ENCODE measurements at places on chromosomes 11 and 22.

- no peak for DNase-seq
Observed at GRCh38 chr11:20559523-20560300, 39.7 kb upstream of the SLC6A5 start.

DNA sequence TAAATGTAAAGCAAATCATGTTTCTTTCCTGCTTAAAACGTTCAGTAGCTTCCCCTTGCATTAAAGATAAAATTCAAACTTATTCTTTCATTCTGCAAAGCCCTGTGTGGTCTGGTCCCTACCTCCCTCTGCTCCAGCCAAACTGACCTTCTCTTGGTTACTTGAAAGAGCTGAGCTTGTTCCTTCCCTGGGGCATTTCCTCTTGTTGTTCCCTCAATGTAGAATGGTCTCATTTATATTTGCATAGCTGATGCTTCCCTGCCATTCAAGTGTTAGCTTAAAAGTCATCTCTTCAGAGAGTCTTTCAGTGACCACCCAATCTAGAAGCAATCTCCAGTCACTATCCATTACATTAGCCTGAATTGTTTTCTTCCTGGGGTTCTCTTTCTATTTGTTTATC is 1618.5 kb upstream of the TENM4 start:
- no peak for DNase-seq

DNA sequence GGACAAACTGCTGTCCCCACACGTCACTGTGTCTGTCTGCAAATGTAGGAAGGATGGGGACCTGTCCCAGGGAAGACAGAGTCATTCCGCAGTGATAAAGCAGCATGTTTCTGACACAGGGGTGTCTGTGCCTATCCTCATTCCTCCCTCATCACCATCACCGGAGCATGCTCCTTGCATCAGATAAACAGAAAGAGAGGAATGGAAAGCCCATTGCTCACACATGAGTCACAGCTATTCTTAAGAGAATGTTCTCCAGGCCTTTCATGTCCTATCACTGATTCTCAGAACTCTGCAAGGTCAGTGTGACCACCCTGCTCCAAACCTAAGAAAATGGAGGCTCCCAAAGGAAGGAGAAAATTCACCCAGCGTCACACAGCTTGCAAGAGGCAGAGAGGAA is 38.9 kb downstream of the ZNF195 start:
- DNase-seq: no peak

DNA sequence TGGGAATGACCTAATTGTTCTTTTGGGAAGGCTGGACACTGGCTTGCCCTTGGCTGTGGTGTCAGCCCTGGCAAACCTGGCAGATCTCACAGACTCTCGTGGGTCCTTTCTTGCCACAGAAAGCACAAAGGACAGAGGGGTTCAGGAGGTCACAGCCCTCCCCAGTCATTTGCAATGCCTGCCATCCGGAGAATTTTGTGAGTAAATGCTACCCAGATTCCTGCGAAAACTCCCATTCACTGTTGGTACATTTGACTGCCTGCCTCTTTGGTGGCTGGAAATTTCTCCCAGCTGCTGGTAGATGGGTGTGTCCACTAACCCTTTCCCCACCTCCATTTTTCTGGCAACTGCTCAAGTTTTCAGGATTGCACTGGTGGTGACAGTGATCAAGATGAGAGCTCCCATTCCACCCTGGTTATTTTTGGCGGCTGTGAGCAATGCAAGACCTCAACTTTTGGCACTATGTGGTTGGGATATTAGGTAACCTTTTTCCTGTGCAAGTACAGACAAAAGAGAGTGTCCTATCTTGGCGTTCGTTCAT is 155.7 kb downstream of the NAV2 start:
- no peak for DNase-seq

GRCh38 chr22:47322854-47323253 is 560.4 kb downstream of the TBC1D22A start:
- no peak for DNase-seq

DNA sequence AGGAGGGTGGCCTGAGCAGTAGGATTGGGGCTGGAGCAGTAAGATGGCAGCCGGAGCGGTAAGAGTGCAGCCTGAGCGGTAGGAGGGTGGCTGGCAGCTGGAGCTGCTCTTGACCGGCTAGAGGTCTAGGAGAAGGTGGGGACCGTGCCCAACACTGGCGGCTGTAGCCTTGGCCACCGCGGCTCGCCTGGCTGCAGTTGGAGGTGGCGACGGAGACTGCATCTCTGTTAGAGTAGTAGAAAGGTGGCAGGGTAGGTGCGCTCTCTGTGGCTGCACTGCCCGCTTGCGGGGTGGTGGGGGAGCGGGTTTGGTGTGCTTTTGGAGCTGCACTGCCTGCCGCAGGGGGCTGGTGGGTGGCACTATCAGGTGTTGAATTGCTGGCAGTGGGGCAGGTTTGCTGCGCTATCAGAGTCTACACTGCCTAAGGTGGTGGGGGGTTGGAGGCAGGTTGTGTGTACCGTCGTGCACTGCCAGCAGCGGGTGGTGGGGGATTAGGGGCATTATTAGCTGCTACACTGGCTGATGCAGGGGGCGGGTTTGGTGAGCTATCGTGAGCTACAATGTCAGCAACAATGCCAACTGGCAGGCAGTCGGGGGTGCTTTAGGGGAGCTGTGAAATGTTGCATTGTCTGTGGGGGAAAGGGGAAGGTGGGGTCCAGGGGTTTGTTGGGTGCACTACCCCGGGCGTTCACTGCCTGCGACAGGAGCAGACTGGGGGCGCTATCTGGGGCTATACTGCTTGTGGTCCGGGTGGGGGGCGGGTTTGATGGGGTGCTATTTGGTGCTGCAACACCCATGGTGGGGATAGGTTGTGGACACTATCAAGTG is 4461.3 kb upstream of the OR11H1 start:
- DNase-seq: no peak

- no peak for DNase-seq
Observed at GRCh38 chr11:111635706-111636045, 33.4 kb downstream of the SIK2 start.

DNA sequence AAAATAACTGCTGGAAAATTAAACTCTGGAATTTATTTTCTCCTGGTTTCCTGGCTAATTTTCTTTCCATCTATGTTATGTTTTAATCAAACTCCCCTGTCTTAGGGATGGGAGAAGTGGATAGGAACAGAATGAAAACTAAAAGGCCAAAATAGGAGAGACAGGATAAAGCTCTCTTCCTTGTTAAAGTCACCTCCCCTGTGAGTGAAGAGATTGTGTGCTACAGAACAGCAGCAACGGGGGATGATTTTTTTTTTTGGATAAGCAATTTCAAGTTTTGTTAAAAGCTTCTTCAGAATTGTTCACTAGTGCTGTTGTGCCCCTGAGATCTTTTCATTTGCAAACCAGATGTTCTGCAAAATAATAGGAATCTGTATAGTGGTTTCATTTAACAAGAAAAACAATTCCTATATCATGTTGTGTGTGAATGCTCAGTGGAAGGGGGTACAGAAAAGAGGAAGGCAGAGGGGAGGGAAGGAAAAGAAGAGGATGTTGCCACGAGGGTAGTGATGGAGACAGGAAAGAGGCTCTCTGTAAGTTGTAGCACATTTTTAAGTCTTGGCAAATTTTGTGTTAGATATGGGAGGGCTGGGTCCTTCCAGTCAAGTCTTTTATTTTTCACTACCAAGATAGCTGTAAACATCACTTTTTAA is 301.2 kb downstream of the CADM1 start:
- no peak for DNase-seq

GRCh38 chr22:32758866-32759385 is 42.6 kb upstream of the TIMP3 start:
- no peak for DNase-seq

DNA sequence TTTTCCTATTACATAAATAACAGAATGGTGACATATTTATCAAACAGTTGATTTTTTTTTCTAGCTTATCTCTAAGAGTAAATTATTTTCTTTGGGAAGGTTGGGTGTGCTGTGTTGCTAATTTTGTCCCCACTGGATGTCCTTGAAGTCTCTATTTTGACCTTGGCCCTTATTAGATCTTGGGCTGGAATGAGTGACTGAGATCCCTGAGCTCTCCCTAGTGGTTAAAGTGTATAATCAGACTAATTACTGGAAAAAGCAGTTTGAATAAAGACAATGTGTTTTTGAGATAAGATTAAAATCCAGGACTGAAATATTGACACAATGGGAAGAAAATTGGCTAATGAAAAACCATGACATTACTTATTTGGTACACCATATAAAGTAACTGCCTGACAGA is 56.1 kb downstream of the AASDHPPT start:
- no peak for DNase-seq

DNA sequence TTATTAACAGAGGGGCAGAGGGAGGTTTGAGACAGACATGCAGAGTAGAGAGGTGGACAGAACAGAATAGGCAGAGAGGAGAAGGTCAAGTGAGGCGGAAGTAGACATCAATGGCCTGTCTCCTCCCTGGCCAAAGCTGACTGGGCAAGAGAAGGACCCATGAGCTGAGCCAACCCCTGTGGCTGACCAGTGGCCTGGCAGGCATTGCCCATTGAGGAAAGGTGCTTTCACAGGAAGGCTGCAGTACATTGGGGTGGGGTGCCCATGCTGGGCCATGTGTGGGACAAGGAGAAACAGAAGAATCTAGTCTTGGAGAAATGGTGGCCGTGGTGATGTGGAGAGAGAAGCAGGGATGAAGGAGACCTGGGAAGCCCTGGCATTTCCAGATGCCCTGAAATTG is 76.0 kb downstream of the MYEOV start:
- DNase-seq: no peak

DNA sequence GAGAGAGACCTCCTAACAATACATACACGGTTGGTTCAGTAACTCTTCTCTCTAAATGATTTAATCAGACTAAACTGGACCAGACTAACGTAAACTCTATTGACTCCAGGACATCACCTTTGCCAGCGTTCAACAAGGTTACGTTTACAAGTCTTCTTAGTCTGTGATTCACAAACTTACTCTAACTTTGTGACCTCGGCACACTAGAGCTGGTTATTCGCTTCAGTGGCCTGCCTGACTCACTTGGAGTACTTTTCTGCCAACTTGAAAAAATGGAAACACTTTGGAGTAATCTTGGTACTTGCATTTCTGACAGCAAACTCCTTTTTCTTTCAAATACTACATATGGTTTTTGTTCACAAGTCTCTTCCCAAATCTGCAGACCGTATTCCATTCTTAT is 26.2 kb downstream of the MTMR2 start:
- DNase-seq: no peak

GRCh38 chr11:46307785-46308341 is 30.4 kb downstream of the CREB3L1 start:
- no peak for DNase-seq

DNA sequence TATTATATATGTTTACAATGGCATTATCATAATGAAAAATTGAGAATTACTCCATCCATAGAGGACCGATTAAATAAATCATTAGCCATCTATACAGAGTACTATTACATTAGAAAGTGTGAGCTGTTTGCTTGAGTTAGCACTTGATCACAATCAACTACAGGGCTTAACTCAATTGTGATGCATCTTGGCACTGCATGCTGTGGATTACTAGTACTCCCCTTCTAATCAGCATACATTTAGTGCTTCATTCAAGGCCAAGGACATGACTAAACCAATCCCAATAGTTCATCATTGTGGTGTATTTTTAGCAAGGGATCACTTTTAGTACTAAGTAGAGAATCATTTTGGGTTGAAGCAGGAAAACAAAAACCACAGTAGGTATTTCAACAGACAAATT is 23.5 kb upstream of the ARHGAP42 start:
- DNase-seq: no peak

GRCh38 chr11:65357856-65358356 is 3.4 kb downstream of the TIGD3 start:
- DNase-seq: no peak

GRCh38 chr22:47574556-47574955 is 812.1 kb downstream of the TBC1D22A start:
- DNase-seq: no peak

- DNase-seq: no peak
Observed at GRCh38 chr22:26453216-26453615, 24.2 kb downstream of the ASPHD2 start.

DNA sequence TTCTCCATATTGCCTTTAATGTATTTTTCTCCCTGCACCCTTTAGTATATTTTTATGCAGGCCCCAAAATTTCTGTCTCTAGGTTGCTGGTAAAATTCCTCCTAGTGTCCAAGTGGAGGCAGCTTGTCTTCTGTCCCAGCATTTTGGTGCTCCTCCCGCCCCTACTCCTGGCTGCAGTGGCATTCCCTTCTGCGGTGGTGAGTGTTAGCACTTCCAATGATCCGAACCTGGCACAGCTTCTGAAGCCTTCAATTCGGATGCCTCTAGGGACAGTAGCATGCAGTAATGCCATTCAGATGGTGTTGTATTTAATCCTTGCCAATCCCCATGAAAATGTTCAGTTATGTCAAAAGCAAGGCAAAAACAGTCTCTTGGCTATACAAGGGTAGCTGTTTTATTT is 5.9 kb downstream of the YWHAH start:
- no peak for DNase-seq

DNA sequence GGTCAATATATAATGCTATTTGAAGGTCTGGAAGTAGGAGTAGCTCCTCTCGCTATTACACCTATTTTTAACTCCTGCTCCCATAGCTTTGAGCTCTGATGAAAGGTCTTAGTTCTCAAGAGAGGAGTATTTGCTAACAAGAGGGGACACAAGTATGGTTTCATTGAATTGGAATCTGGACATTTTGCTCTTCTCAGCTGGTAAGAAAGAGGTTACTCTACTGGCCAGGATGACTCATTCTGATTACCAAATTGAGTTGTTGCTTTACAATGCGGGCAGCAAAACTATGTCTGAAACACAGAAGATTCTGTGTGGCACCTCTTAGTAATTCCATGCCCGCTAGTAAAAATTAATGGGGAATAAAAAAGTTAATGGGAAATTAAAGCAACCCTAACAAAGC is 63.6 kb upstream of the EP300 start:
- DNase-seq: peak; percentile 88

- DNase-seq: no peak
Observed at GRCh38 chr11:116580799-116581198, 192.0 kb downstream of the BUD13 start.

DNA sequence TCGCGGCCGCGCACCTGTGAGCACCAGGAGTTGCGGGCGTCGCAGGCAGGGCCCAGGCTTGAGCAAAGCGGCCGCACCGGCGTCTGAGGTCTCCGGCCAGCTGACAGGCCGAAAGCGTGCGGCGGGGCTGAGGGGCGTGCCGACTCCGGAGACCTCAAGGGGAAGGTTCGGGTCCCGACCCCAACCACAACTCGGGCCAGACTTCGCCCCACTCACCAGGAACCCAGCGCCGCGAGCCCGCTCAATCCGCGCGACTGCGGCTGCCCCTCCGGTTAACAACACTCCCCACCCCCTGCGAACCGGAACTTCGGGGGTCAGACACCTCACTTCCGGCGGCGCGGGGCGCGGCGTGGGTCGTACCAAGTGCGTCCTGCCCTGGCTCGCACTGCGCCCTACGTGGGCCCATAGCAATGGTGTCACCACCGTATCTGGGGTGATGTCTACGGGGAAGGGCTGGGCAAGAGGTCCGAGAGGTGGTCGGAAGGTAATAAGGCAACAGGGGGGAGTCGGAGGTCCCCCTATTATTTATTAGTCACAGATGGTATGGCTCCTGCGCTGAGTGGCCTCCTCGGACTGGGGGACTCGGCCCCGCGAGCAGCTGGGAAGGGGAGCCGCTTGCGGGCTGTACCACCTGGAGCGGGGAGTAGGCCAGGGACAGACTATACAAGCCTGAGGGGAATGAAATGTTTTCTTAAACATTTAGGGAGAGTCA is at the start of gene SYVN1:
TSS of gene SYVN1 (minus strand) at position 280 of the 712 bp plus-strand sequence. CDS start 918 bp downstream, outside the sequence.
- DNase-seq: peak; percentile 93

All from inflammatory macrophage treated with lipopolysaccharide for 4 hours (primary cell).